Nasal cavity respiratory epithelium epithelial cell of viscerocranial mucosa (primary cell): ENCODE measurements at places on chromosomes 5 and 9. TPM values are rescaled to one million over a fixed set of nuclear protein-coding genes. Genes with fewer than 3 reads are reported as not detected.

SLC23A1 gene
- total RNA-seq = under 0.01 TPM in 1 of 2 replicates, not detected in the other

NME5 gene
- under 0.01 and 1.9 TPM in 2 replicates for total RNA-seq

BTNL9 gene
- 0.07 TPM in 1 of 2 replicates, not detected in the other for total RNA-seq

SLC22A4 gene
- 0.68 and 0.71 TPM in 2 replicates for total RNA-seq

RNF208 gene
- total RNA-seq = 0.34 and 0.78 TPM in 2 replicates

NCS1 gene
- 24.6 and 50.8 TPM in 2 replicates for total RNA-seq
